ENCODE measurements at places on chromosomes 12 and 14.

DNA sequence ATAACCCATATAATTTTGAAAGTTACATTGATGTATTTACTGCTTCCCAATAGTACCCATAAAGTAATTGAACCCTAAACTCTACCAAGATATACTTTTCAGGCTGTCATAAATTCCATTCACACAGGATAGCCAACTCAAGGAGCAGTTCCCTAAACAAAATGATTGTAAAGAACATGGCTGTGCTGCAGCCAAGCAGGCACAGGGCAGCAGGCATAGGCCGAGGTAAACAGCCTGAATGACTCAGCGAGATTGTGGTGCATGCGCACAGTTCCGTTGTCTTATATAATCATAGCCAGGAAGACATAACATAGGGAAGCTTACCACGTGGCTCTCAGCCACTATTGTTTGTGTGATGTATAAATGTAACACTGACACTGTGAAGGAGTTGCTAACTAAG is 344.9 kb downstream of the FSCB start:
- DNase-seq = no peak

DNA sequence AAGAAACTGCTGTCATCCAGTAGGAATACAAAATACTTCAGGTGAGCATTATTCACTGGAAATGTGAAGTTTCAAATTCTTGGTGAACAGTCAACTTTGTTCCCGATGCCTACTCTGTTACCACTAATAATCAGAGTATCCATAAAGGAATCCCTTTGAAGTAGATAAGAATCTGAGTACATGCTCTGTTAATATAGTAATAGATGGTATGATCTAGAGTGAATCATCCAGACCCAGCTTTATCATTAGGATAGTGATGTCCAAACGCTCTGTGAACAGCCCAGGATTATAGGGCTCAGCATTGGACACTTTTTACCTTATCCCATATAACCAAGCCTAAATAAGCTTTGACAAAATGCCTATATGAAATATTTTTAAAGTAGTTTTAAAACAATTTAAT is 33.3 kb downstream of the PPP2R3C start:
- DNase-seq = no peak

DNA sequence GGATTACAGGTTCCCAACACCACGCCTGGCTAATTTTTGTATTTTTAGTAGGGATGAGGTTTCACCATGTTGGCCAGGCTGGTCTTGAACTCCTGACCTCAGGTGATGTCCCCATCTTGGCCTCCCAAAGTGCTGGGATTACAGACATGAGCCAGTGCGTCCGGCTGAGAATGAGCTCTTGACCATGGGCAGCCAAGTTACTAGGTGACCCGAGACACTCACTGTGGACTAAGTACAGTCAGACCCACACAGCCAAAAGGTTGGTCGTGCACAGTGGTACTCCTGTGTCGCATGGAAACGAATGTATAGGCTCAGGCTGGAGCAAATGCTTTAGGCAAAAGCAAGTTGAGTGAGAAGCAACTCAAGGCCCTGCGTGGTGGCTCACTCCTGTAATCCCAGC is 21.0 kb downstream of the DLK1 start:
- DNase-seq = no peak

DNA sequence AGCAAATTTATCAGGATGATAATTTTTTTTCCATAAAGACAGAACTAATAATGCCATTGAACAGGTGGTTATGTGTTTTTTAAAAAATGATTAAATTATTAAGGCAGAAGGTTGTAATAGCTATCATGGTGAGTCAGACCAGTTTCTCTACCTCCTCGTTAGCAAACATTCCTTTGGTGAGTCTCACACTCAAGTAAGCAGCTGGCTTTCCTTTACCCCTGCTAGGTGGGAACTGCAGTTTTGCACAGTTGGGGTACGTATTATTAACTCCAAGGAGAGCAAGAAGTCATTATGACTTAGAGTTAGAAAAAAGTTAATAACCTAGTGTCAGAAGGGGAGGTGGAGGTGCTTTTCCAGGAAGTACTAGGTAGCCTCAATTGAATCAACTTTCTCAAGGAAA is 165.3 kb downstream of the SNAPC1 start:
- no peak for DNase-seq

DNA sequence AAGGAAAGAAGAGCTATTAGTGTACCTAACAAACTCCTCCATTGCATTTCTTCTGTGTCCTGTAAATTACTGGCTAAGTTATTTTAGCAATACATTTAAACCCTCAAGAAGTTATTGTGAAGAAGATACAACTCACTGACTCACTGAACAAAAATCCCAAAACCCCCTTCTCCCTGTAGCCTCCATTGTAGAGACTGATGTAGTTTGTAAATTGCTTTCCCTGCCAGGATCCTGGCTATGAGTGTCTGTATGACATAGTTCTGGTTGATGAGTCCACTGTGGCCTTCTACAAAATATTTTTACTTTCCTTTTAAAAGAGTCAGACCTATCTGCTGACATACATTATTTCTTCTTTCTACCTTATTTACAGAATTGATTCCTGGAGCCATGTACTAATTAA is 155.6 kb downstream of the SLC6A15 start:
- DNase-seq = no peak

- no peak for DNase-seq
Measured at GRCh38 chr12:52224151-52224550, 8.9 kb upstream of the KRT7 start.

GRCh38 chr12:59834659-59835474 is 239.0 kb downstream of the SLC16A7 start:
- DNase-seq = peak; percentile 7

DNA sequence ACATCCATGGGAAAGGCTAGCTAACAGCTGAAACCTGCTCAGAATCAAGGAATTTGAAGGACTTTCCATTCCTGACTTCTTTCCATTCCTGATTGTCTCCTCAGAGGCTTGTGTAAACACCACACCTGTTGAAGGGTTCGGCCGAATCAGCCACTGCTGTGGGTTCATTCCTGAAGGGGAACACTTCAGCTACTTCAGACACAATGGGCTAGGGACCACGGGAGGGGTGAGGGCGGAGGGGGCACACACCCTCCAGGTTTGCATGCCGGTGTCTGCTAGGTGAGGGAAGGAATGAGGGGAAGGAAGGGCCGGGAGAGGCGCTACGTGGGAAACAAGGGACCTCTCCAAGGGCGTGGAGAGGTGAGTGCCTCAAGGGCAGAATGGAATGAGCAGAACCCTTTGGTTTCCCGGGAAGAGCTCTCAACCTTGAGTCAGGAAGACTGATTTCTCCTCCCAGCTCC is 1.3 kb downstream of the GPRC5A start:
- no peak for DNase-seq

DNA sequence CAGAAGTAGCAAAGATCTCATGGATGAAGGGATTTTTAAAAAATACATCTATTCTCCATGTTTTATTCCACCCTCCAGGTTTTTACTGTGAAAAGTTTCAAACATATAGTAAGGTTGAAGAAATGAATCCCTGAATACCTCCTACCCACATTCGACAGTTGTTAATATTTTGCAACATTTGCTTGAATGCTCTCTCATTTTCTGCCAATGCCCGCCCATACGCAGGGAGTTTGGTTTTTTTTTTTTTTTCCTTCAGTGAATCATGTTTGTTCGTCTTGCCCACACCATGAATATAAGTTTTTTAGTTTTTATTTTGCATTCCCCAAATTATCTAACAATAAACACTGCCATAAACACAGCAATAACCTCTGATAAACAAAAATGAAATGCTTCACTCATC is 82.9 kb downstream of the MAP1LC3B2 start:
- no peak for DNase-seq

- no peak for DNase-seq
Measured at GRCh38 chr12:128978067-128978466, 124.8 kb downstream of the GLT1D1 start.

DNA sequence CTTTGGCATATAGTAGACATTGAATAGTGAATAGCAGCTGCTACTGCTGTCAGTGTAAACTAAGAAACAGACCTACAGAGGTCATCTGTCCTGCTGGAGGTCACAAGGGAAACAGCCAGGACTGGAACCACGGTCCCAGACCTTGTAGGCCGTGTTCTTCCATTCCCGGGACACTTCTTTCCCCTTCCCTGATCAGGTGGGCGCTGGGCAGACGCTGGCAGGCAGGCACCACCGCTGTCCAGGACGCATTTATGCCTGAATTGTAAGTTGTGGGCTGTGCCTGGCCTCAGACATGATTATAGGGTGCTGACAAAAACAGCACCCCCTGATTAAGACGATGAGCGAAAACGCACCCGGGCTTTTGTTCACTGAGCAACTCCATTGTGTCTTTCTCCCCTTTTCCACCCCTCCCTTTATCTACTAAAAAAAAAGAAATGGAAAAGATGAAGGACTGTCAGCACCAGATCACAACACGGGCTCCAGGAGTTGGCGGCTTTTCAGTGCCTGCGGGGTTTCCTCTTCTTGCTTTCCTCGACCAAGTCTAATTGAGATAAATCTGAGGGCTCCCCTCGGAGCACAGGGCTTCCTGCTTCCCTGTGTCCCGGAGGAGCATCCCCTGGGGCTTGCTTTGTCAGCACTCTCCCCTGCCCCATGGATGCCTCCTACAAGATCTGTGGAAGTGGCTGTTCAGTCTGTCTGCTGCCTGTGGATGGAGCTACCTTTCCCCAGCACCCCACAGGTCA is 80.6 kb downstream of the TSPAN9 start:
- no peak for DNase-seq

GRCh38 chr14:21525571-21525961 is 580 bp downstream of the SALL2 start:
- peak; percentile 3 for DNase-seq

DNA sequence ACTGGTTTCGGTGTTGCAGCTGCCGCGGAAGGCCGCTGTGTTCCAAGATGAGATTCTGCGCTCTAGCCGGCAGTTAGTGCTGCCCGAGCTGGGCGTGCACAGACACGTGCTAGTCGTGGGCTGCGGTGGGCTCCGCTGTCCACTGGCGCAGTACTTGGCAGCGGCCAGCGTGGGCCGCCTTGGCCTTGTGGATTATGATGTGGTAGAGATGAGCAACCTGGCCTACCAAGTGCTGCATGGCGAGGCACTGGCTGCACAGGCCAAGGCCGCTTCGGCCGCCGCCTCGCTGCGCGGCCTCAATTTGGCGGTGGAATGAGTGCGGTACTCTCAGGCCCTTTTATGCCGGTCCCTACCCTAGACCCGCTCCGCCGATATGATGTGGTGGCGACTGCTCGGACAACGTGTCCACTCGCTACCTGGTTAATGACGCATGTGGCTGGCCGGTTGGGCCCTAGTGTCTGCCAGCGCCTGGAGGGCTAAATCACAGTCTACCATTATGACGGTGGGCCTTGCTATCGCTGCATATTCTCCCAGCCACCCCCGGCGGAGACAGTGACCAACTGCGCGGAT is 102.2 kb downstream of the SNAPC1 start:
- DNase-seq = no peak

DNA sequence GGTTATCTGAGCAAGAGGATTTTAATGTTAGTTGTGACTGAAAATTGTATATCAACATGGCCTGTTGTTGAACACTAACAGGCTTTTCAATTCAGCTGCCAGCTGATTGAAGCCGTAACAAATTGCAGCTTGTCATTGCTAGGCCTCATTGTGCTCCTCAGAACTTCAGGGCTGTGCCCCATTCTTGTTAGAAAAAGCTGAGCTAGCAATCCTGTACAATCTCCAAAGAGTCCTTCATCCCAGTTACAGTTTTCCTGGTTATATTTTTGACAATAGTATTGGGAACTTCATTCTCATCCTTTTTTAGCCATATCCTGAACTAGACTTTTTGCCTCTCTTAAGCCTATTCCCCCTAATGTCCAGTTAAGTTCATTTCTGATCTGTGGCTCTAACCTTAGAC is 564.1 kb upstream of the ATXN7L3B start:
- no peak for DNase-seq

DNA sequence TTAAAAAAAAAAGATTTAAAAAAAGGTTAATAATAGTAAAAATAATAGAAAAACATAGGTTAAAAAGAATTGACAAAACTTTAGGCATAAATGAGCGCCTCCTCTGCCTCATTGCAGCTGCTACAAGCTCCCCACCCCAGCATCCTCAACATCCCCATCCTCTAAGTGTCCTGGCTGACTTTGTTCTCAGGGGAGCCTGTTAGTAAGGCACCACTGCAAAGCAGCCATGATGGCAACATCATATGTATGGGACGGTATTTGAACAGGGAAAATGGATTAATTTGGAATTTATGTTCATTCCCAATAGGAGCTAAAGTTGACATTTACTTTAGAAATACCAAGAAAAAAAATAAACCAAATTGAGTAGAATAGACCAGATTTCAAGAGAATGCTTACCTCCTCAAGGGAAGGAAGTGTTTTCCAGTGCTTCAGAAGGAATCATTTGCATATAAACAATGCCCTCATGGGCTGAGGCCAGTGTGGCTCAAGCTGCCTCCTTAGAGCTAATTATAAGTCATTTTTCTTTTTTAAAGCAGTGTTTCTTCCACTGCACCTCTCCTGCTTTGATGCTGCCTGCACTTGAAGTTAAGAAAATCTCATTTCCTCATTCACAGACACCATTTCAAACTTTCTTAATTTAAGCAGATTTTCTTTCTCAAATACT is 59.6 kb downstream of the DACT1 start:
- DNase-seq = peak; percentile 26

GRCh38 chr12:47052274-47052673 is 27.1 kb upstream of the PCED1B start:
- no peak for DNase-seq

GRCh38 chr14:103693515-103693914 is 21.7 kb downstream of the XRCC3 start:
- DNase-seq = no peak

GRCh38 chr12:94879542-94879941 is 124.0 kb downstream of the NDUFA12 start:
- DNase-seq = no peak

- no peak for DNase-seq
Measured at GRCh38 chr12:47910486-47910885, 5.7 kb upstream of the VDR start.

GRCh38 chr14:96134508-96134907 is 70.1 kb upstream of the BDKRB2 start:
- no peak for DNase-seq

DNA sequence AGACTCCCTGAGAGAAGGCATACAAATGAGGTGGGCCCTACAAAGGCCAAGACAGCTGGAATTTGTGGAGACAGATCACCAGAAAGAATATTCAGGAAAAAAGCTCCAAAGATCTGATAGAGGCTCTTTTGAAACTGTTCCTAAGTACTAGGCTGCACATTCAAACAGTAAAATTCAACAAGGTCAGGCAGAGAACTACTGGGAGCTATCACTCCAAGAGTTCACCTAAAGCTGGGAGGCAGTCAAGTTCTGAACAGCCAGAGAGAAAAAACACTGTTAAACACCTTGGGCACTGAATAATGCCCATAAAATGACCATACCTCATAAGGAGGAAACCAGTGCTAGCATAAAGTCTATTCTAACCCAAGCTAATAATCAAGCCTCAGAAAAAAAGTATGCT is 28.6 kb downstream of the MED13L start:
- DNase-seq = no peak

- DNase-seq = no peak
Measured at GRCh38 chr14:94171208-94171607, 2.9 kb upstream of the PPP4R4 start.

DNA sequence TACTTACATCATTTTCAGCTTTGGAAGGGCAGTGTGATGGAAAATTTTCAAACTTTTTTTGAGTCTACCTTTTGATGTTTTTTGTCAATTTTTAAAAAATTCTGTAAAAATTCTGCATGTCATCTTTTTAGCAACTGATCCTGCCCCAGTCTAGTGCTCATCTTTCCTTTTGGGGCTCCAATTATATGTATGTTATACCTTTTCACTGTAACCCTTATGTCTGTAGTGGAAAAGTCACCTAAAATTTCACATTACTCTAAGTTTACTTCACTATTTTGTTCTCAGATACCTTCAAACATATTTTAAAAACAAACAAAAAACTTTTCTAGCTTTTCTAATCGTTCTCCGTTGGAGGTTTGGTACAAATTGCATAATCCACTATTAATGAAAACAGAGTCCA is 32.5 kb upstream of the MYRFL start:
- no peak for DNase-seq

GRCh38 chr14:67557118-67557517 is 24.0 kb downstream of the PLEKHH1 start:
- no peak for DNase-seq

All from NCI-H748 treated with DMSO at 0.1 percent for 48 hours (cell line).